ENCODE measurements at places on chromosomes 11 and 22. TPM values are rescaled to one million over a fixed set of nuclear protein-coding genes. Genes with fewer than 3 reads are reported as not detected.
A peak's percentile ranks its signal among the peaks of the same experiment; 100 is the strongest.

The CRACR2B gene
- 0.14 TPM for total RNA-seq

- H3K4me3 ChIP-seq = no peak overlapping the region
- no peak overlapping the region for H3K27ac ChIP-seq
- DNase-seq = no peak
- H3K4me1 ChIP-seq = peaks cover 4% of the 10 kb centered on the region
- H3K36me3 ChIP-seq = no peaks in the 10 kb centered on the region
These were observed 2.7 kb downstream of the GNAZ start for GRCh38 chr22:23072911-23073491.

GRCh38 chr11:83007909-83008580, 63.7 kb downstream of the RAB30 start:
- peaks cover 9% of the 10 kb centered on the region for H3K4me1 ChIP-seq
- H3K27ac ChIP-seq = peak overlapping the region; percentile 60
- H3K27me3 ChIP-seq = no peaks in the 10 kb centered on the region
- H3K4me3 ChIP-seq = no peak overlapping the region
- H3K36me3 ChIP-seq = no peaks in the 10 kb centered on the region

The KRTAP5-1 gene
- not detected for total RNA-seq

The AGBL2 gene
- 3.0 TPM for total RNA-seq

The THOC5 gene
- 25.1 TPM for total RNA-seq

The TRIM29 gene
- 0.37 TPM for total RNA-seq

GRCh38 chr11:35047179-35047578, 91.8 kb upstream of the CD44 start:
- no peaks in the 10 kb centered on the region for H3K4me1 ChIP-seq
- H3K4me3 ChIP-seq = no peak overlapping the region
- DNase-seq = no peak
- no peaks in the 10 kb centered on the region for H3K27me3 ChIP-seq

GRCh38 chr11:76762356-76762752, 20.8 kb upstream of the TSKU start:
- peaks cover 19% of the 10 kb centered on the region for H3K4me1 ChIP-seq
- no peak overlapping the region for H3K4me3 ChIP-seq
- no peak overlapping the region for H3K27ac ChIP-seq
- no peaks in the 10 kb centered on the region for H3K27me3 ChIP-seq
- no peak for DNase-seq

DNA sequence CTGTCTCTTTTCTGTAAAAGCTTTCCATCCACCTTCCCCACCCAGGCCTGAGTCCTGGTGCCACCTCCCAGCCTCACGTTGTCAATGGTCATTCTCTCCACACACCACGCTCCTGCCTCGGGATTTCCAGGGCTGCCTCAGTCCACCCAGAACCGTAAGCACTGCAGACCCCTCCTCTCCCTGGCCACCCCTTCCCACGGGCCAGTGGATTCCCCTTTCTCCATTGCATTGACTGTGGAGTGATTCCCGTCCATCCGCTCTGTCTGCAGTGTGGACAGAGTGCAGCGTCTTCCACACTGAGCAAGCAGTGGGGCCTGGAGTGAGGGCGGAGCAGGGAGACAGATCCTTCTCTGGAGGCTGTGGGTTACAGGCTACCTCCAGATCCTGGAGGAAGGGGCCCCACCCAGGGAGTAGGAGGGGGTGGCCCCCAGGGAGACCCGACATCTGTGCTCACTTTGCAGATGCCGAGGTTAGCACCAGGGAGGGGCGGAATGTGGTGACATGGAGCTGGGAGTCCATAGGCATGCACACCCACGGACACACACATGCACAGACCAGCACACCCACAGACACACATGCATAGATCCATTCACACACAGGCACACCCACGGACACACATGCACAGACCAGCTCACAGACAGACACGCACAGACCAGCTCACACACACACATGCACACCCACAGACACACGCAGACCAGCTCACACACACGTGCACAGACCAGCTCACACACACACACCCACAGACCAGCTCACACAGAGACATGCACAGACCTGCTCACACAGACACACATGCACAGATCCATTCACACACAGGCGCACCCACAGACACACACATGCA, 109.6 kb upstream of the B3GAT1 start:
- no peaks in the 10 kb centered on the region for H3K27me3 ChIP-seq
- H3K4me3 ChIP-seq = no peak overlapping the region
- no peak for DNase-seq

The OR8A1 gene
- total RNA-seq = not detected

DNA sequence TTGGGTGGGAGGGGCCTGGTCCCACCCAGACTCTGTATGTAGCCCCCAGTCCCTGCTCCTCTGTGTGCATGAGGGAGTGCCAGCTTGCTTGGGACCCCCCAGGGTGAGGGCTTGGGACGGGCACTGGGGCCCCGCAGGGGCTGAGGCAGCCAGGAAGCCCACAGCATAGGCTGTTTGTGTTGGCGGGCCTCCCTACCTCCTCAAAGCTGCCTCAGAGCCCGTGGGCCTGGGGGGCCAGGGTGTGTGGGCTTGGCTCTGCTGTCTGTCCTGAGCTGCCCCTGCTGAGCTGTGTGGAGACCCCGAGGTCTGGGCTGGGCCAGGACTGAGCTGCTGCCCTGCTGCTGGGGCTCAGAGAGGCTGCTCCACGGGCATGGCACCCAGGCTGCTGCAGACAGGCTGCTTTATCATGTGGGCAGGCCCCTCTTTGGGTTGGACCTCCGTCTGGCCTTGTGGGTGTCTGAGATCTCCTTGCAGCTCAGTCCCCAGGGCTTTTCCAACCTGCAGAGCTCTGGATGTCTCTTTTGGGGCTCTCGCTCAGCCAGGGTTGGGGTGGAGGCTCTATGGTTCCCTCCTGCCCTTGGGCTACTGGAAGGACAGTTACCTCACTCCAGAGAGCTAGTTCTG, 3.3 kb downstream of the TSPAN4 start:
- DNase-seq = no peak
- H3K36me3 ChIP-seq = no peaks in the 10 kb centered on the region
- peaks cover 23% of the 10 kb centered on the region for H3K4me1 ChIP-seq
- H3K27ac ChIP-seq = no peak overlapping the region
- peaks cover 3% of the 10 kb centered on the region for H3K27me3 ChIP-seq
- H3K4me3 ChIP-seq = no peak overlapping the region

The ADM2 gene
- total RNA-seq = 1.8 TPM

DNA sequence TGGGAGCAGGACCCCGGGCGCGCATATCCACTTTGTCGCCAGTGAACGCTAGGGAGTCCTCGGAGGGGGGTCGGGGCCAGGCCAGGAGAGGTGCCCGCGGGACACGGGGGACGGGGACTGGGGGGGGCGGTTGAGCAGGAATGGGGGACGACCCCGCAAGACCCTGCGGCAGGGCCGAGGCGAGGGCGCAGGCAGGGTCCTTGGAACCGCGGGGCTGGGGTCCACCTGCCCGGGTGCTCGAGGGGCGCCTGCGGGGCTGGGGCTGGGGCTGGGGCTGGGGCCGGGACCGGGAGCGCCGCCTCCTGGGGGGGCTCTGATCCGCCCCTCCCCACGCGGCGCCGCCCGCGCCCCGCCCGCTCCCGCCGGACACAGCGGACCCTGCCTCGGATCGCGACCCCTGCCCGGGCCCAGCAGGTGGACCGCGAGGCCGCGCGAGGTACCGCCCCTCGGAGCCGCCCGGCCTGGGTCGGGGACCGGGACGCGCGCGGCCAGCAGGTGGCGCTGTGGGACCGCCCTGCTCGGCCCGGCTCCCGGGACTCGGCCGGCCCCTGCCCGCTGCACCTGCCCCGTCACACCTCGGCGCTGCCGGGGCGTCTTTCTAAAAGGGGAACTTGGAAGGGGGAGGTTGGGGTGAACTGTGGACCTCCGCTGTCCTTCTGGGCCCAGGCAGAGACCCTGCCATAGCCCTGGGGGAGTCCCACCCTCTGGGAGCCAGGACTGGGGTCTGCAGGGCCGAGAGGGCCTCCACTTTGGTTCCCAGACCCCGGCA, 11.0 kb downstream of the CRELD2 start:
- H3K36me3 ChIP-seq = peaks cover 9% of the 10 kb centered on the region
- no peak overlapping the region for H3K4me3 ChIP-seq
- H3K27ac ChIP-seq = no peak overlapping the region
- peak; percentile 80 for DNase-seq

DNA sequence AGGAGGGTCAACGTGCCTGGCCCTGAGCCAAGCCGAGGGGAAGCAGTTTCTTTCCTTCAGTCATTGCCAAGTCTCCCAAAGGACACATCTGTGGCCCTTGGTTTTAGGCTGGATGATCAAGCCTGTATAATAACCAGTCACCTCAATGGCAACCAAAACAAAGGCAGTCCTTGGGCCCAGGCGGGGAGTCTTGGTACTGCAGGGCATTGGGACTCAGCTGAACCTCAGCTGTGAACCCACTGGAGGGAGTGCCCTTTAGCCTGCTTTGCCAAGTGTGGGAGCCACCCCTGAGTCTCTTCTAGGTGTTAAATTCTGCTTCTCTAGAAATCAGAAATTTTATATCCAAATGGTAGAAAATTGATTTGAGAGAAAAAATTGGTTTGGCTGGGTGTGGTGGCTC, 36.9 kb downstream of the CPT1A start:
- no peak for DNase-seq
- H3K4me1 ChIP-seq = no peaks in the 10 kb centered on the region
- no peaks in the 10 kb centered on the region for H3K27me3 ChIP-seq
- peaks cover 36% of the 10 kb centered on the region for H3K36me3 ChIP-seq
- H3K4me3 ChIP-seq = no peak overlapping the region

The LMO1 gene
- total RNA-seq = not detected

GRCh38 chr11:61281581-61282250, 13.4 kb downstream of the VWCE start:
- H3K36me3 ChIP-seq = peaks cover 5% of the 10 kb centered on the region
- no peak overlapping the region for H3K4me3 ChIP-seq
- no peaks in the 10 kb centered on the region for H3K4me1 ChIP-seq

DNA sequence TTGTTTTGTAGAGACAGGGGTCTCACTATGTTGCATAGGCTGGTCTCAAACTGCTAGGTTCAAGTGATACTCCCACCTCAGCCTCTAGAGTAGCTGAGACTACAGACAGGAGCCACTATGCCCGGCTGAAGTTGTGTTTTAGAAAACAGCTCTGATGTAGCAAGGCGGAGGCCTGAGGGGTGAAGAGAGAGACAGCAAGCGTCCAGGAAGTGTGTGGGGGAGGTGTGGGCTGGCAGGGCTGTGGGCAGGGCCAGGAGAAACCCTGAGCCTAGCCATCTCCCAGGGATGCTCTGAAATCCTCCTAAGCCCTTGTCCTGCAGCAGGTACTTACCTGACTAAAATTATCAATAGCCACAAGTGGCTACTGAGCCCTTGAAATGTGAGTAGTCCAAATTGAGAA, 16.1 kb upstream of the RPS3 start:
- H3K4me1 ChIP-seq = no peaks in the 10 kb centered on the region
- no peak overlapping the region for H3K27ac ChIP-seq
- no peaks in the 10 kb centered on the region for H3K36me3 ChIP-seq
- no peak for DNase-seq

DNA sequence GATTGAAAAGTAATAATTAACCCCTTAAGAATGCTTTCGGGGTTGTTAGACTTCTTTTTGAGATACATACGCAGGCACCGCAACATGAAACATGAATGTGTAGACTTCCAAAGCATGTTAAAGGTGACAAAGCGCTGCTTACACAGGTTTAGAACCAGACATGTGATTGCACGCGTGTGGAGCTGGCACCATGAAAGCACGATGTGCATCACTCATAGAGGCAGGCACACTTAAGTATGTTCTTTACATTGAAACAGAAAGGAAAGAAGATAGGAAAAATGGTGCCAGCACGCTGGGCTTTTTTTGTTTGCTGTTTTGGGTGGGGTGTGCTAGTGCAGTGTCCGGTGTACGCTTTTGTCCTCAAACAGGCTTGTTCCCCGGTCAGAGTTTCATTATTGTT, 83.6 kb upstream of the PPARA start:
- H3K27ac ChIP-seq = peak overlapping the region; percentile 100
- H3K27me3 ChIP-seq = no peaks in the 10 kb centered on the region
- no peak overlapping the region for H3K4me3 ChIP-seq
- no peak for DNase-seq
- peaks cover 35% of the 10 kb centered on the region for H3K4me1 ChIP-seq
